ENCODE measurements at places on chromosomes 16 and 17.
A peak's percentile ranks its signal among the peaks of the same experiment; 100 is the strongest.

DNA sequence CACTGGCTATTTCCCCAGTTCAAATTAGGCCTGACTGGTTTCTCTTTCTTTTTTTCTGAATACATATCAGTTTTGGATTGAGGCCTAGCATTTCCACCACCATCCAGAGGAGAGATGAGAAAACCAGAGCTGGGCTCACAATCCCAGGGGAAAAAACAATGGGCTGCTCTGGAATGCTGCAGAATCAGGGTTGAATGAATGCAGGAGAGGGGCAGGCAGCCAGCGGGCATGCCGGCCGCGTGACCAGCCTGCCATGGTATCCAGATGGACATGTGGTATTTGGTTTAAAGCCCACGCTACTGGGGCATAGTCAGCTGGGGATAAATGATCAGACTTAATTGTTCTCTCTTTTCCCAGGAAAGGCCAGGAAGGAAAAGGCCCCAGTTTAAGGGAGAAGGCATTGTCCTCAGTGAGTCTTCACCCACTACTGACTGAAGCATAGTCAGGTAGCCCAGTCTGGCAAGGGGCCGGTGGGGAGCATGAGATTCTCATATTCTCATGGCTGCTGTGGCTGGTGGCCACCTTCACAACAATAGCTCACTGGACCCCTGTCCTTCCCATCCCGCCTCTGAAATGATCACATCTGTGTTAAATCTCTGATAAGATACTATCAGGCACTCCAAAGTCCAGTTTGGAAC lies 38.7 kb upstream of the RHOT1 start:
- DNase-seq, result peak; percentile 22

DNA sequence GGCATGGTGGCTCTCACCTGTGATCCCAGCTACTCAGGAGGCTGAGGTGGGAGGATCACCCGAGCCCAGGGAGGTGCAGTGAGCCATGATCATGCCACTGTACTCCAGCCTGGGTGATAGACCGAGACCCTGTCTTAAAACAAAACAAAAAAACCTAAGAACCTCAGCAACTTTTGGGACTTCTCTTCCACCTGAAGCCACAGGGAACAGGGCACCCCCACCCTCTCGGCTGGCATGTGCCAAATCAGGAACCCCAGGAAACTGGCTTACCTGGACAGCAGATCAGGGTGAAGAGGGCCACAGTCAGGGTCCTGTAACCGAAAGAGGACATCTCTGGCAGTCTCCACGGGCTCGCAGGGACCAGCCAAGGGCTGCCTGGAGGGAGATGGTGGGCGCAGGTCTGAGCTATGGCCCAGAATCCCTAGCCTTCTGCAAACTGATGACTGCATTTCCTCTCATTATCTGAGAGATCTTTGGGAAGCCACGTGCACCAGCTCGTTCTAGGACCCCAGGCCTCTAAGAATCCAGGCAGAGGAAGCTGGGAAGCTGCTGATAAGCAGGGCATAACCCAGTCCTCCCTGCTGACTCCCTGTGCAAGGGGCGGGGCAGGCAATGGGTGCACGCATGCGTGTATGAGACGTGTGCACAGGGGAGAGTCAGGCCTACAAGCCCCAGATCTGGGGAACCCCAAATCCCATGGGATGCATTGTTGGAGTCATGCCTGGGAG lies 8.4 kb downstream of the PRR29 start:
- peak; percentile 84 for DNase-seq

DNA sequence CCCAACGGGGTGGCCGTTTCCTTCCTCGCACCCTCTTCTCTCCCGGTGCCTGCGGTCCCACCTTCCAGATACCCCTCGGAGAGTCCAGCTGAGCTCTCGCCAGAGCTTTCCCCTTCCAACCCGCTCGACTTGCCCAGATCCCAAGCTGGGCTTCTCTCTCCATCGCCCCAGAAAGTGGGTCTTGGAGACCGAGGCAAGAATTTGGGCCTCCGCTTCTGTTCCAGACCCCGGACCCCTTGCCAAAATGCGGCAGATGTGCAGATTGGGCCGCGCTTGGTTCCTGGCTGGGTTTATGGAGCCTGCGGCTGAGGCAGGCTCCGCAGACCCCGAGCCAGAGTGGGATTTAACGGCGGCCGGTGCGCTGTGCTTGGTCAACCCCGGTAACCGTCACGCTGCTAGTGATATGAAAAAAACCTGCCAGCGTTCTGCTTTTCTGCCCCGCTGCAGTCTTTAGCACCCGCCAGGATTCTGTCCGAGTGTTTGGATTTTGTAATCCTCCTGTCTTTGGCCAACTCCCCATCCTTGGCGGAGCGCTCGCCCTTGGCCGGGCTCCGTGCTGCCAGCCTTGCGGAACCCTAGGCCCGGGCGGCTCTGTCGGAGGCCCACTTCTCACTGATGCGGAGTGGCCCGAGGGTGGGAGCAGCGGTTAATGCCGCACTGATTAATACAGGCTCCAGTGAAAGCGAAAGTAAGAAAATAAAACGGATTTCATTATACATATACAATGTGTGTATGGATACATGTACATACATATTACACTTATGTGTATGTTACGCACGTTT lies 754 bp upstream of the SLFN11 start:
- DNase-seq, result no peak

- no peak for DNase-seq
These were observed 209.1 kb downstream of the SPECC1 start for GRCh38 chr17:20218272-20218671.

DNA sequence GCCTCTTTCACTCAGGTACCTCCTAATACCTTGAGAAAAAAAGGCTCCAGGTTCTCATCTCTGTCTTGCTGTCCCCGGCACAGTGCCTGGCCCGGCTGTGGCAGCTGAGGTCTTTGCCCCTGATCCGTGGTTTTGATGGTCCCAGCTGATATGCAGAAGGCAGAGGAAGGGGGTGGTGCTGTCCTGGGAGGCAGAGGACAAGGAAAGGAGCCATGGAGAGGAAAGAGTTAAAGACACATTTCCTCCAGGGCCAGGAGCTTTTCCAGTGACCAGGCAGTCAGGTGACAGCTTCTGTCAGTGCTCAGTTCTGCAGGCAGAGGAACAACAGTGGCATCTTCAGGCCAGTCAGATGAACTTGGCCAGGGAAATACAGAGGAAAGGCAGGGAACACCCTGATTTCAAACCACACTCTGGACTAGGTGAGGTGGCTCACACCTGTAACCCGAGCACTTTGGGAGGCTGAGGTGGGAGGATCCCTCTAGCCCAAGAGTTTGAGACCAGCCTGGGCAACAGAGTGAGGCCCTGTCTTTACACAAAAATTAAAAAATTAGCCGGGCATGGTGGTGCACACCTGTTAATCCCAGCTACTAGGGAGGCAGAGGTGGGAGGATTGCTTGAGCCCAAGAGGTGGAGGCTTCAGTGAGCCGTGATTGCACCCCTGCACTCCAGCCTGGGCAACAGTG lies 3.3 kb upstream of the COG1 start:
- no peak for DNase-seq

DNA sequence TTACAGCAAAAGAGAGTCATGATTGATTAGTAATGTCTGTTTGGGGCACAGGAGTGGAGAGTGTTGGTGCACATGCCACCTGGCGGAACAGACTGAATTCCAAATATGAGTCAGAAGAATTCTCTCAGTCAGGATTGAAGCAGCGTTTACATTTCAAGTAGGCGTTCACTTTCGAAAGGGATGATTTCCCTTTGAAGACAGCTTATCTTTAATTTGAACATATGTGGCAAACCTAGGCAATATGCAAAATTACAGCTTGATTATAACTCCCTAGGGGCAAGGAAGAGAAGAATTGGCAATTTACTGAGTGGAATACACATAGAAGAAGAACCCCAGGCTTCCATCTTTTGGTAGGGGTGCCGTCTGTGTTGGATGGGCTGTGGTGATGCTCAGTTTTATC lies 235.8 kb downstream of the HAPSTR1 start:
- DNase-seq, result no peak

GRCh38 chr16:11485676-11486075 lies 101.0 kb downstream of the LITAF start:
- no peak for DNase-seq

GRCh38 chr16:26952411-26952810 lies 114.3 kb upstream of the C16orf82 start:
- no peak for DNase-seq

GRCh38 chr17:28018439-28019070 lies 23.9 kb upstream of the NLK start:
- no peak for DNase-seq

DNA sequence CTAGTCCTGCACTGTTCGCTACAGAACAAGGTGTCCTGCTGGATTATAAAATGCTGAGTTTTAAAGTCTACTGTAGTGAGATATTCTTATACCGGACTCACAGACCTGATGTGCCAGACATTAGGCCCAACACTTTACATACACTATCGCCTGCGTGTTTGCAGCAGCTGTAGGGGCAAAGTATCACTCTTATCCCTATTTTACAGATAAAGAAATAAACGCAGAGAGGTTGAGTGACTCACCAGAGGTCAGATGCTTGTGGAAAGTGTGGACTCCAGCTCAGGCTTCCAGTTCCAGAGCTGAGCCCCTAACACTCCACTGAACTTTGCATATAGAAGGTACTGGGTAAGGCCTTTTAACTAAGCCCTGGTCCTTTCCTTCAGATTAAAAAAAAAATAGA lies 47.4 kb downstream of the PLXDC1 start:
- no peak for DNase-seq

- DNase-seq, result no peak
These were observed 481 bp upstream of the BRD7 start for GRCh38 chr16:50369133-50369804.

GRCh38 chr16:64715624-64716023 lies 406.2 kb downstream of the CDH11 start:
- no peak for DNase-seq

GRCh38 chr16:63315229-63315628 lies 1279.0 kb upstream of the CDH8 start:
- DNase-seq, result no peak

DNA sequence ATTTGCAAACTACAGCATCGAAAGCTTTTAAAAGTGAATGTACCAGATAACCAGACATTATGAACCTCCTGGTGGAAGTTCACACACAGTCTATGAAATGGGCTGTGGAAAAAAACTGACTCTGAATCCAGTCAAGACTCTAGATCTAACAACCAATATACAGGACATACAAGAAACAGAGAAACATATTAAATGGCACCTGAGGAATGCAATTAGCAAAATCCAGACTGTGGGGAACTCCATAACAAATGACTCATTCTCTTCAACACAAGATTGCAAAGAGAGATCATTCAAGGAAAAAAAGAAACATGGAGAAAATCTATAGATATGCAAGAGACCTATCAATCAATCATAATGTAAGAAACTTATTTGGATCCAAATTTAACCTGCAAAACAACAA lies 119.0 kb downstream of the MYO1D start:
- DNase-seq, result no peak

GRCh38 chr16:14164916-14165662 lies 94.0 kb downstream of the MRTFB start:
- DNase-seq, result no peak

- no peak for DNase-seq
These were observed 22.6 kb downstream of the SMPD3 start for GRCh38 chr16:68425498-68426346.

DNA sequence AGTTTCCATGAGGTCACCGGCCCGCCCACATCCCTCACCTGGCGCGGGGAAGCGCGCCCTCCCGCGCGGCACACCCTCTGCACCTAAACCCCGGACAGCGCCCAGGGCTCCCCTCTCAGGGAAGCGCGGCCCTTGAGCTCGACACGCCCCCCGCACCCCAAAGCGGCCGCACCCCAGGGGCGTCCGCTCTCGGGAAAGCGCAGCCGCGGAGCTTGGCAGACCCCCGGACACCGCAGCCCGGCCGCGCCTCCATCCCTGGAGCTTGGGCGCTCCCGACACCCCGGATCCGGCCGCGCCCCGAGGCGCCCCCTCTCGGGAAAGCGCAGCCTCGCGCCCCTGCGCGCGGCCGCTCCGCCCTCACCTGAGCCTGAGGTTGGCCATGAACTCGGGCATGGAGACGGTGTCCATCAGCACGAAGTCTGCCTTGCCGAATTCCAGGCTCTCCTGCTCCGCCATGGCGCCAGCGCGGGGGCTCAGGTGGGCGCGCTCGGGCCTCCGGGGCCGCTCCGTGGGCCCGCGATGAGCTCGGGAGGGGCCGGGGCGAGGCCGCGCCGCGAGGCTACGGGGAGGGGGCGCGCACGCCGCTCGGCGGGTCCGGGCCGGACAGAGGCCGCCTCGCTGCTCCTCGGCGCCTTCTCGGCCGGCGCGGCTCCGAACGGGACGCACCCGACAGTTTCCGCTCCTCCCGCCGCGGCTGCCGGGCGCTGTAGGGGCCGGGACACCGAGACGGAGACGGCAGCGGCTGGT lies at the start of gene MYO1D:
TSS of gene MYO1D (minus strand) at position 708 of the 747 bp plus-strand sequence. CDS start at position 456, 252 bp downstream.
- DNase-seq, result no peak

DNA sequence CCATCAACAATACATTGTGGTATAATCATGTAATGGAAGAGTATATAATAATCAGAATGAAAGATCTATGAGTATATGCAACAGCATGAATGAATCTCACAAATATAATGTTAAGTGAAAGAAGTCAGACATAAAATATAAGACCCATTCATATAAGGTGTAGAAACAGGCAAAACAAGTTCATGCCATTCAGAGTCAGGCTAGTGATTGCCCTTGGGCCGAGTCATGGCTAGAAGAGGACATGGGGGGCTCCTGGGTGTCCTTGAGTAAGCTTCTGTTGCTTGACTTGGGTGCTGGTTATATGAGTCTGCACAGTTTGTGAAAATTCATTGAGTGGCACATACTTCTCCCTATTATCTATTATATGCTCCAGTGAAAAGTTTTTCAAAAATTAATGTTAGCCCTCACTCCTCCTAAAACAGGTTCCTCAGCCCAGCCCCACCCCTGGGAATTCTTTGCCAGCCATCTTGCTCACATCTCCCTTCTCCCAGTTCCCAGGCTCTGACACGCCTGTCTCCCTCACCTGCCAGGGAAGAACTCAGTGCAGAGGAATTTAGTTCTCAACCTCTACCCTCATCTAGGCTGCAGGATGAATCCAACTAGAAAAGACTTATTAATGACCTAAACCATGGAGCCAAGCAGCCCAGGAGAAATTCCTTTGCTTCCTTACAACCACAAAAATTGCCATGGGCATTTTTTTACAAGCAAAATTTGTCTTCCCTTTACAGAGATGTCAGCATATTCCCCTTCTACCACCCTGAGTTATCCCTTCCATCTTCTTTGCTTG lies 52.4 kb upstream of the NFAT5 start:
- no peak for DNase-seq

- no peak for DNase-seq
These were observed 15.7 kb upstream of the CCL1 start for GRCh38 chr17:34378664-34379101.

DNA sequence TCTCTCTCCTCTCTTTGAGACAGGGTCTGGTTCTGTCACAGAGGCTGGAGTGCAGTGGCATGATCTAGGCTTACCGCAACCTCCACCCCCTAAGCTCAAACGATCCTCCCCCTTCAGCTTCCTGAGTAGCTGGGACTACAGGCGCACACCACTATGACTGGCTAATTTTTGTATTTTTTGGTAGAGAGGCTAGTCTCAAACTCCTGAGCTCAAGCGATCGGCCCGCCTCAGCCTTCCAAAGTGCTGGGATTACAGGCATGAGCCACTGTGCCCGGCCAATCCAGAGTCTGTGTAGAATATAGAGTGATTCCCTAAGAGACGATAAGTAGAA lies 65.8 kb upstream of the RPH3AL start:
- no peak for DNase-seq

GRCh38 chr17:20008242-20009051 lies 712 bp upstream of the SPECC1 start:
- peak; percentile 77 for DNase-seq
